ENCODE measurements at places on chromosomes 1 and 21.
A peak's percentile ranks its signal among the peaks of the same experiment; 100 is the strongest.

- DNase-seq, result peak; percentile 82
Measured at GRCh38 chr1:16187748-16188401, 24.6 kb downstream of the ARHGEF19 start.

DNA sequence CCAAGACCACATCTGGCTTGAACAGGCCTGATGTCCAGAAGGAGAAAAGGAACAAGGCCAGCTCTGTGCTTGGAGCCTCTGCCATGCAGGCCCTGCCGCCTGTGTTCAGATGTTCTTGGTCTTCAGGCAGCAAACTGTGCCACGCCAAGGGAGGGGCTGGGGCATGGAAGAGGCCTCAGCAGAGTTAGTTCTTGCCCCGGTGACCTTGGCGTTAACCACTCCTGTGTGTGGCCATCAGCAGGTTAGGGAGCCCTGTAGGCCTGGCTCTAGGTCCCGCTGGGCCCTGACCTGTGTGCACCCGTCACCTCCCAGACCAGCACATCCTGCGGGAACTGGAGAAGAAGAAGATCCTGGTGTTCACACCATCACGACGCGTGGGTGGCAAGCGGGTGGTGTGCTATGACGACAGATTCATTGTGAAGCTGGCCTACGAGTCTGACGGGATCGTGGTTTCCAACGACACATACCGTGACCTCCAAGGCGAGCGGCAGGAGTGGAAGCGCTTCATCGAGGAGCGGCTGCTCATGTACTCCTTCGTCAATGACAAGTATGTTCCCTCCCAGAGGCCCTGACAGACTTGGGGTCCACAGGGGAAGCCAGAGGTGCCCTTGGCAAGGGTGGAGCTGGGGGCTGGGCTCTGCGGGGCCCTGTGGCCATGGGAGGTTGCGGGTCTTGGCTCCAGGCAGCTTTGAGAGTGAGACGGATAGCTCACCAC, 7.1 kb downstream of the ZC3H12A start:
- no peak for DNase-seq

- DNase-seq, result no peak
Measured at GRCh38 chr1:240189386-240189989, 97.8 kb downstream of the FMN2 start.

- peak; percentile 44 for DNase-seq
Measured at GRCh38 chr1:175067362-175068106, at the start of gene TNN. TSS of gene TNN (plus strand) at chr1:175067833. CDS start at chr1:175077419, 9,586 bp downstream.

DNA sequence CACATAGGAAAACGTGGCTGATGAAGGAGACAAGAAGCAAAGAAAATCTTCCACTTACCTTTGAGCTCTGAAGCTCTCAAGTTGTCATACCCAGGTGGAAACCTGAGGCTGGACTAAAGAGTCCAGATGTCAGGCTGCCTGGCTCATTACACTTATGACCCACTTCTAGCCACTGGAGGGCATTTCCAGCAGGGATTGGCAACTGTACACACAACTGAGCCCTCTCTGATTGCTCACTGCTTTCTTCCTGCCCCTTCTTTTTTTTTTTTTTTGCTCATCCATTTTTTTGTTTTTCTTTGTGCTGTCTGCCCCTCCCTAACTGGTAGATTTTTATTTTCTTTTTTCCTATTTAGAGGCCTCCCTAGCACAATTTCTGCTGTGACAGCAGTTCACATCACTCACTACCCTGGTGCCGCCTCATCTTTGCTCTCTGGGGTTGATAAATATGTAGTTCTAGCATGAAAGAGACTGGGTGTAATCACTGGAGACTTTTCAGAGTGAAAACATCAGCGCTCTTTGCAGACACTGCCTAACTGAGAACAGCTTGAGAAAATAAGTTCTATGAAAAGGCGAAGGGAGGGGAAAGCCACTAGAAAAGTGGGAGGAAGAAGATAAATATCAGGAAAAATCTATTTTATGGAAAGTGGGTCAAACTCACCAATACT, 334.5 kb downstream of the NUF2 start:
- no peak for DNase-seq

GRCh38 chr1:219189021-219189824, 15.5 kb downstream of the LYPLAL1 start:
- DNase-seq, result no peak

GRCh38 chr21:45407629-45408247, 2.8 kb downstream of the COL18A1 start:
- DNase-seq, result no peak

GRCh38 chr1:81578867-81579266, 221.9 kb upstream of the ADGRL2 start:
- no peak for DNase-seq

GRCh38 chr1:161259345-161259702, 779 bp downstream of the PCP4L1 start:
- no peak for DNase-seq

GRCh38 chr1:22057861-22058260, 5.4 kb downstream of the CDC42 start:
- DNase-seq, result no peak

- no peak for DNase-seq
Measured at GRCh38 chr1:152817309-152817708, 5.5 kb downstream of the LCE1B start.

GRCh38 chr1:201944639-201945038, 1.7 kb downstream of the LMOD1 start:
- no peak for DNase-seq

DNA sequence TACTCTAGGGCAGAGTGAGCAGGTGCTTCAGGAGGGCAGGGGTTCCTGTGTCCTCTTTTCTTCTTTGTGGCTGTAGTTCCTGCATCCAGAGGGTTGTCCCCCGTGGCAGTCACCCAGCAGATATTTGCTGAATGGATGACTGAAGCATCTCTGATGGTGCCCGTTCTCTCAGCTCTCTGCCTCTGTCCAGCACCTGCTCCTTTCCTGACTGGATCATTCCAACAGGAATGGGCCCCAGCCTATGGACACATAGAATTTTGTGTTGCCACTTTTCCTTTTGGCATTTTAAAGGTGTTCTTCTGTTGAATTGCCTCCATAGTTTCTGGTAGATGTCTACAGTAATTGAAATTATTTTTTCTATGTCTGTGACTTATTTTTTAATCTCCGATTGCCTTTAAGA, 372.5 kb upstream of the C1orf174 start:
- no peak for DNase-seq

GRCh38 chr1:151130987-151131586, 15.3 kb downstream of the SEMA6C start:
- peak; percentile 97 for DNase-seq

DNA sequence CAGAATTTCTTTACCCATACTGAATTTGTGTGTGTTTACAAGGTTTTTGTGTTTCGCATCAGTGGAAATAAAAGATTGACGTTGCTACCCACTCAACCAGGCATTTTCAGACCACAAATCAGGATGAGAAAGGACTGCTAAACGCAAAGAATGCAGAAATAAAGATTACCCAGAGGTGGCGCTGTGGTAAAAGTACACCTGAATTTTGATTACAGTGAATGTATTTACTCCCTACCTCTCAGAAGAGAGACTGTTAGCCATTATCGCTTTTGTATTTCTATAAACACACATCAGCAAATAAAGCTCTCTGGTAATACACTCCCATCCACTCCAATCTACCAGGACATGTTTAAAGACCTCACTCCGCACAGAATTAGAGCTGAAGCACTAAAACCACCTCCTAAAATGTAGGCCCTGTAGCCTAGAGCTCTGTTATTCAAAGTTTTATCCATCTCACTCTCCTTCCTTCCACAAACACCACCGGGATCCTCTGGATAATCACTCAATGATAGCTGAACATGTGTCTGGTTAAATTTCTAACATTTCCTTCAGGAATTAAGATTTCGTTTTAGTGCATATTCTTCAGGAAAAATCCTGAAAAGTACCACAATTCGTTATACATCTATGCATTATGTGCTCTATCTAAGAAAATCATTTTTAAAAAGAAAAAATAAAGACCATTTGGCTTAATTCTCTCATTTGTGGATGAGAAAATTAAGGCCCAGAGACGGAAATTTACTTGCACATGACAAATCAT, 2.5 kb upstream of the LMO4 start:
- DNase-seq, result peak; percentile 40

- no peak for DNase-seq
Measured at GRCh38 chr1:159015440-159015909, 5.8 kb downstream of the IFI16 start.

GRCh38 chr1:20732588-20733359, at the start of gene SH2D5:
TSS of gene SH2D5 (minus strand) at chr1:20732703. CDS start at chr1:20728044, 4,659 bp downstream.
- peak; percentile 77 for DNase-seq

- no peak for DNase-seq
Measured at GRCh38 chr1:58880592-58880991, 96.7 kb upstream of the JUN start.

- DNase-seq, result no peak
Measured at GRCh38 chr1:20702416-20702815, 15.4 kb downstream of the KIF17 start.

GRCh38 chr1:44846985-44847384, 3.9 kb upstream of the PTCH2 start:
- no peak for DNase-seq

GRCh38 chr1:93695411-93696005, 13.9 kb upstream of the BCAR3 start:
- no peak for DNase-seq

- no peak for DNase-seq
Measured at GRCh38 chr1:171346881-171347280, 32.9 kb downstream of the FMO4 start.

DNA sequence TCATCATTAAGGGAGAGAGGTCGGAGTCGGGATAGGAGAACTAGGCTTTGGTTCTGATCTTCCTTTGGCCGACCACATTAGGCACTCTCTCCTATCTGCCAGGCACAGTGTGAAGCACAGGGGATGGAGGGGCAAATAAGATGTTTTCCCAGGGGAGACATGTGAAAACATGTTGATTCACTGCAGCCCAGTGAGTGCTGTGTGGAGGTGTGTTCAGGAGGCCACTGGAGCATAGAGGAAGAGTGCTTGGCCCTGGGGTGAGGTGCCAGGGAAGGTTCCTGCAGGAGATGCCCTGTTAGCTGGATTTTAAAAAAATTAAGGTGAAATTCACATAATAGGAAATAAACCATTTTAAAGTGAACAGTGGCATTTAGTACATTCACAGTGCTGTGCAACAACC, 3.7 kb downstream of the VANGL2 start:
- DNase-seq, result no peak
